ENCODE measurements at places on chromosomes 3 and 15. TPM values are rescaled to one million over a fixed set of nuclear protein-coding genes. Genes with fewer than 3 reads are reported as not detected.

C15orf62 gene
- 0.77 TPM for total RNA-seq

DNA sequence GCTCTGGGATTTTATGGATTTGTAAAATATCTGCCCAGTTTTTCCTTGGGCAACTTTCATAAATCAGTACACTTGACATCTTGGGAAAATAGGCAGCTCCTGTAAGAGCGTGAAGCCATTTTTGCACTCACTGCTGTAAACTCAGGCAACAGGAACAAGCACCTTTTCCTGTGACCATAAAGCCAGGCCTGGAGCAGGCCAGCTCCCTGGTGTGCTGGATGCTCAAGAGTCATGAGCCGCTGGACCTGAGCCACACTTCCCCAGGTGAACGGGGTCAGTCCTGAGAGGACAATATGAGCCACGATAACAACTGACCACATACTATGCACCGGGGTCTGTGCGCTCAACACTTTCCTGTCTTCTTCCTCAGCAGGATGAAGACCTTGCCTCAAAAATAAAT lies 158.2 kb downstream of the NUP210 start:
- H3K4me1 ChIP-seq, result peaks cover 8% of the 10 kb centered on the region
- no peak overlapping the region for H3K4me3 ChIP-seq
- no peak overlapping the region for H3K27ac ChIP-seq

DNA sequence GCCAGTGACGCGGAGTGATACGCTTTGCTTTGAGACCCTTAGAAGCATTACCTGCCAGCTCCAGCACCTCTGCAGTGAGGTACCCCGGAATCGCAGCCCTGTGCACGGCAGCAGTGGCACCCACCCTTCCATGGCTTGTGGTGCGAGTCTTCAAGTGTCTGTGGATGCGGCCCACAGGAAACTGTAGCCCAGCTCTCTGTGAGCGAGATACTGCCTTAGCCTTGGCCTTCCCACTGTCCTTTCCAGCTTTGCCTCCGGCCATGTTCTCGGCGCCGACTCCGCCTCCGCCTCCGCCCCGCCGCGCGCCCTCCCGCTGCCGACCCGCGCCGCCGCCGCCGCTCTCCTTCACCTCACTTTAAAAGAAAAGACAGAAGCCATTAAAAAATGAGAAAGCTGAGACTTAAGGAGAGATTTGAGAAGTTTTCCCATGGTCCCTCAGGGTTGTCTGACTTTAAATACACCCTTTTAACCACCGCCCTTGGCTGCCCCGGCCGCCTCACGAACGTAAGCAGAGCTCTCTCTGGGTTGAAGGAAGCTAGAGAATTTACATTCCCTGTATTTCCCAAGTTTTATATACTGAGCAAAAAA lies 78.5 kb upstream of the FAM174B start:
- H3K36me3 ChIP-seq, result no peaks in the 10 kb centered on the region
- no peak overlapping the region for H3K27ac ChIP-seq
- H3K27me3 ChIP-seq, result no peaks in the 10 kb centered on the region

DNA sequence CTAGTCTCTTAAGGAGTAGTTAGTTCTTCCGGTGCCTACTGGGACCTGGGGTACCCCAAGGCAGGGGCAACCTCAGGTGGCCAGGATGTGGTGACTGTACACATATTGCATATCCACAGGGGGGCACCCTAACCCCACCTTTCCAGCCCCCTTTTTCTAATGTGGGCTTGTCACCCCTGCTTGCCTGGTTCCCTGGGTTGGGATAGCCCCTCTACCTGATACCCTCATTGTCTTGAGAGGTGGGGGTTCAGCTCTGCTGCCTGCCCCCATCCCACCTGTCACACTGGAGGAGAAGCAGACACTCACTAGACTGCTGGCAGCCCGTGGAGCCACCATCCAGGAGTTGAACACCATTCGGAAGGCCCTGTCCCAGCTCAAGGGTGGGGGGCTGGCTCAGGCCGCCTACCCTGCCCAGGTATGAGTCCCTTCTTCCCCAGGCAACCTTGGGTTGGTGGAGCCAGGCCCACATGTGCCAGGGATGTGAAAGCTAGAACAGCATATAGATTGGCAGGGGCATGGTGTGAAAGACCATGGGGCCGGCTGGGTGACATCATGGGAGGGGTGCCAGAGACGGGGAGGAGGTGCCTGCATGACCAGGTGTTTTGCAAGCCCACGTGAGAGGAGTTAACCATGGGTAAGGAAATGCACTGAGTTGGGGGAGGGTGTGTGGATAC lies 4.0 kb downstream of the GLYCTK start:
- peaks cover 52% of the 10 kb centered on the region for H3K36me3 ChIP-seq
- H3K4me3 ChIP-seq, result no peak overlapping the region
- no peak for DNase-seq
- peaks cover 46% of the 10 kb centered on the region for H3K4me1 ChIP-seq

- no peaks in the 10 kb centered on the region for H3K4me1 ChIP-seq
- no peaks in the 10 kb centered on the region for H3K27me3 ChIP-seq
- DNase-seq, result no peak
- no peak overlapping the region for H3K27ac ChIP-seq
Measured at GRCh38 chr15:40914486-40914885, 14.7 kb upstream of the DLL4 start.

- H3K27me3 ChIP-seq, result no peaks in the 10 kb centered on the region
- DNase-seq, result no peak
- no peak overlapping the region for H3K4me3 ChIP-seq
- H3K4me1 ChIP-seq, result no peaks in the 10 kb centered on the region
- H3K27ac ChIP-seq, result no peak overlapping the region
Measured at GRCh38 chr15:83723216-83723615, 69.3 kb downstream of the ADAMTSL3 start.

DNA sequence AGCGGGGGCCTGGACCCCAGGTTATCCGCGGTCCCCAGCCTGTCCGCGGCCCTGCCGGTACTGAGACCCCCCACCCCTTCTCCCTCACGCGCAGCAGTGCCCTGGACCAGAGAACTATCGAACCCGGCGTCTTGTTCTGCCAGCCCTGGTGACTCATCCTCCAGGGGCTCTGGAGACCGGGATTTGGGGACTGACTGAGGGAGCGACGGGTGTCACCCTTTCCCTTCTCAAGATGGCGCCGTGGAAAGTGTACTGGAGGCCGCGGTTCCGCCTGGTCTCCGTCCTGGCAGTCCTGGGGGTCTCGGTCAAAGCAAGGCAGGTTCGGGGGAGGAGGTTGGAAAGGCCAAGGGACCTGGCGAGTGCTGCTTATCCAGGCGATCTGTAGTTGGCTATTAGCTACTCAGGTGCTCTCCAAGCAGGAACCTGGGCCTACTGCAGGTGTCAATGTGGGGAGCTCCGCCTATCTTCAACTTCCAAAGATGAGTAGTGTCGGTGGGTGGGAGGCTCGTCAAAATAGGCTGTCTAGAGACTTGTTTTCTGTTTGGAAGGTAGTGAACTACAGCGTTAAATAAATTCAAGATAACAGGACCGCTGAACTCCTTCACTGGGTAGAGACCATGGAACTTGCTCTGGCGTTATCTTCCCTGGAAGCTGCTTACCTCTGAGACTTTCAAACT lies 790 bp downstream of the RAB5A start:
- H3K27ac ChIP-seq, result peak overlapping the region; percentile 94
- H3K27me3 ChIP-seq, result no peaks in the 10 kb centered on the region
- peak; percentile 53 for DNase-seq
- peaks cover 34% of the 10 kb centered on the region for H3K4me1 ChIP-seq

DNA sequence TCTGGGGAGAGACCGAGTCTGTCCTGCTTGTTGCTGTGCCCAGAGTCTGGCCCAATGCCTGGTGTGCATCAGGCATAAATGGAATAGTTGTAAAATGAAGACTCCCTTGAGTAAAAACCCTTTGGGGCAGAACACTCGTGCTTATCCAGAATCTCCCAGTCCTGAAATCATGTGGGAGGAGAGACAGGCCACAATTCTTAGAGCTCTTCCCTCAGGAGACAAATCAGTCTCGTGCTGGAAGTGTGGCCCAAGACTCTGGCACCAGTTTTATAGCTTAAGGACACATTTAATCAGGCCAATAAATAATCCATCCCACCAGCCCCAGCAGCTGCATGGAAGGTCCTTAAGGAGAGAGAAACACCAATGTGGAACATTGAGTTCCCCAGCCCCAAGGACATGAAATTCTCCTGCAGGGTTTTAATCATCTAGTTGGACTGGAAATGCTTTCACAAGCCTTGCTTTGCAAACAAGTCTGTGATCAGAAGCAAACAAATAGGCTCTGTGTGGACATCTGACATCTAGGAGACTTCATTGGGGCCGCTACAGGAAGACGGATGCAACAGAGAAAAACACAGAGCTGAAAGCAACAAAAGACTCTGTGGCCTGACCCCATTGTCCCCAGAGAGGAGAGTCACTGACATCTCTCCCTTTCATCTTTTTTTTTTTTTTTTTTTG lies 70.4 kb downstream of the LSM3 start:
- no peak overlapping the region for H3K4me3 ChIP-seq
- H3K27me3 ChIP-seq, result no peaks in the 10 kb centered on the region
- H3K36me3 ChIP-seq, result no peaks in the 10 kb centered on the region
- H3K4me1 ChIP-seq, result no peaks in the 10 kb centered on the region
- no peak overlapping the region for H3K27ac ChIP-seq
- no peak for DNase-seq

GRCh38 chr3:121698476-121698875 lies 37.8 kb upstream of the HCLS1 start:
- DNase-seq, result no peak
- no peaks in the 10 kb centered on the region for H3K27me3 ChIP-seq
- H3K27ac ChIP-seq, result no peak overlapping the region
- H3K4me3 ChIP-seq, result no peak overlapping the region

- H3K4me3 ChIP-seq, result no peak overlapping the region
- H3K27me3 ChIP-seq, result no peaks in the 10 kb centered on the region
- H3K4me1 ChIP-seq, result no peaks in the 10 kb centered on the region
- H3K27ac ChIP-seq, result no peak overlapping the region
- H3K36me3 ChIP-seq, result no peaks in the 10 kb centered on the region
Measured at GRCh38 chr3:22451501-22451900, 700.5 kb upstream of the ZNF385D start.

CD86 gene
- total RNA-seq, result 1.4 TPM

GRCh38 chr3:23767546-23767945 lies 38.2 kb upstream of the UBE2E1 start:
- no peak overlapping the region for H3K27ac ChIP-seq
- H3K4me1 ChIP-seq, result no peaks in the 10 kb centered on the region
- no peak for DNase-seq
- H3K27me3 ChIP-seq, result no peaks in the 10 kb centered on the region

DNA sequence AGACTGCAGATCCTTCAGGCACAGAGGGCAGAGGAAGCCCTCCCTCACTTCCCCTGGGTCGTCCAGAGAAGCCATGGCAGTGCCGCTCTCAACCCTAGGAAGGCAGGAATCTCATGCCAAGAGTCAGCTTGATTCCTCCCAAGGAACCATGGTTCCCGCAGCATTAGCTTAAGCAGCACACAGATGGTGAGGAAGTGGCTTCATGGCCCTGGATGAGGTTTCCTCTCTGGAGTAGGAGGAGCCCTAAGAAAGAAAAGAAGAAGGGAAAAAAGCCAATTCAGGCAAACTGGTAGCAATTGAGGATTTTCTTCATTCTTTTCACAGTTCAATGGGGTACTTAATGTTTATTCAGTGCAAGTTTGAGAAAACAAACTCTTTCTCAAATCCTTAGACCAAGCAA lies 2.9 kb downstream of the RBSN start:
- H3K27me3 ChIP-seq, result no peaks in the 10 kb centered on the region
- H3K27ac ChIP-seq, result no peak overlapping the region
- H3K4me1 ChIP-seq, result peaks cover 33% of the 10 kb centered on the region
- no peak for DNase-seq

SCG3 gene
- total RNA-seq, result not detected

GRCh38 chr15:100373120-100373896 lies 31.5 kb upstream of the ADAMTS17 start:
- no peak overlapping the region for H3K4me3 ChIP-seq
- DNase-seq, result no peak
- H3K36me3 ChIP-seq, result no peaks in the 10 kb centered on the region
- H3K4me1 ChIP-seq, result peaks cover 7% of the 10 kb centered on the region
- H3K27me3 ChIP-seq, result peaks cover 21% of the 10 kb centered on the region

DNA sequence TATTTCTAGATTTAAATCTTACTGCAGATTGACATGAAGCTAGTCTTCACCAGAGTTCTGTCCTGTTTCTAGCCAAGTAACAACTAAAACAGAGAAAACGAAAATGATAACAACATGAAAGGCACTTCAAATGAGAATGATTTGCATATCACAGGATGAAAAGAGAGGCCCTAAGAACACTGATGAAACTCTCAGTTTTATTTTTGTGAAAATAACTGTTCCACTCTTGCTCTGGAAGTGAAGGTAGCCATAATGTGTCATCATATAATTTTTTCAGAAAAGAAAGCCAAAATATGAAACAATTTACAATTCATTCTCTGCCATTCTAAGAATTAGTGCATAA lies 274.4 kb downstream of the ADAMTSL3 start:
- H3K4me1 ChIP-seq, result no peaks in the 10 kb centered on the region
- no peak for DNase-seq
- no peak overlapping the region for H3K27ac ChIP-seq
- no peaks in the 10 kb centered on the region for H3K36me3 ChIP-seq
- no peak overlapping the region for H3K4me3 ChIP-seq
- no peaks in the 10 kb centered on the region for H3K27me3 ChIP-seq

DNA sequence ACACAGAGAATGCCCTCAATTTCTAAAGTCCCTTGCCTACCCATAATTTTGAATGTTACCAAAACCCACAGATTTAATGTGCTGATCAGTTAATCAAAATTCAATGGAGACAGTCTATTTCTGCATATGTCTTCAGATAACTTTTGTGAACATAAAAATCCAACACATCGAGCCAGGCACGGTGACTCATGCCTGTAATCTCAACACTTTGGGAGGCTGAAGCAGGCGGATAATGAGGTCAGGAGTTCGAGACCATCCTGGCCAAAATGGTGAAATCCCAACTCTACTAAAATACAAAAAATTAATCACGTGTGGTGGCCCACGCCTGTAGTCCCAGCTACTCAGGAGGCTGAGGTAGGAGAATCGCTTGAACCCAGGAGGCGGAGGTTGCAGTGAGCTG lies 49.3 kb downstream of the PEAK1 start:
- DNase-seq, result no peak
- H3K27ac ChIP-seq, result no peak overlapping the region
- H3K36me3 ChIP-seq, result no peaks in the 10 kb centered on the region
- no peaks in the 10 kb centered on the region for H3K4me1 ChIP-seq
- no peak overlapping the region for H3K4me3 ChIP-seq

C3orf70 gene
- total RNA-seq, result not detected

DNA sequence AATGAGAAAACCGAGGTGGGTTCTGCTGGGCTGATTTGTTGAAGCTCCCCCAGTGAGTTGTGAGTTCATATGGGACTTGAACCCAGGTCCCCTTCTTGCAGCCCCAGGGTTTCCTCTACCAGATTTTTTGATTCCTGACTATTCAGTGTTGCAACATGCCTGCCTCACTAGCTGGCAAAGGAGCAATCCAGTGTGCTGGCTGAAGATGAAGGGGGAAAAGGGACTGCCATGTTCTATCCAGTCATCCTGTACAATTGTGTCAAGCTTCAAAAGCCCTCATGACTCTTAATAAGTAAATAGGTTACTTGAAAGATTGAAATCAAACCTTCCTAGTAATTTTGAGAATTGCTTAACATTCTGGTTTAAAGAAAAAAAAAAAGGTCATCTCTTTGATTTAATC lies 211.5 kb upstream of the TP63 start:
- H3K4me3 ChIP-seq, result no peak overlapping the region
- H3K27ac ChIP-seq, result no peak overlapping the region
- H3K4me1 ChIP-seq, result no peaks in the 10 kb centered on the region
- no peaks in the 10 kb centered on the region for H3K36me3 ChIP-seq

DPPA4 gene
- 3.6 TPM for total RNA-seq

GRCh38 chr15:47715856-47716445 lies 1.4 kb upstream of the SEMA6D start:
- no peaks in the 10 kb centered on the region for H3K36me3 ChIP-seq
- H3K4me3 ChIP-seq, result no peak overlapping the region
- no peaks in the 10 kb centered on the region for H3K4me1 ChIP-seq
- no peak overlapping the region for H3K27ac ChIP-seq

All from CD4-positive, alpha-beta T cell (primary cell).